Activated naive CD4-positive, alpha-beta T cell (primary cell): ENCODE measurements at places on chromosomes 3 and 15.

DNA sequence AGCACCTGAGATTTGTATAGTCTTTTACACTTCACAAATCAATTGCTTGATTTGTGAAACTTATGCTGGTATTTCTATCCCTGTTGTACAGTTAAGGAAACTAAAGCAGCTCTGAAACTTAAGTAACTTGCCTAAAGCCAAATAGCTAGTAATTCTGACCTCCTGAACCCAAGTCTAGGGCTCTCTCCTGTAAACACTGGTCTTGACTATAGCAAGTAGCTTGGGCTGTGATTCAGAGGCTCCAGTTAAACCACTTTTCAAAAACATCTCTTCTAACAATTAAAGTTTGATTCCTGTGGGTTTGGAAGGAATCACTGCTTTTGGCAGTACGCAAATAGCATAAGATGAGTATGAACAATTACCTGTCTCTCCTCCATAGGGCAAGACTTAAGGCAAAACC lies 18.5 kb upstream of the CMTM8 start:
- no peak for DNase-seq

DNA sequence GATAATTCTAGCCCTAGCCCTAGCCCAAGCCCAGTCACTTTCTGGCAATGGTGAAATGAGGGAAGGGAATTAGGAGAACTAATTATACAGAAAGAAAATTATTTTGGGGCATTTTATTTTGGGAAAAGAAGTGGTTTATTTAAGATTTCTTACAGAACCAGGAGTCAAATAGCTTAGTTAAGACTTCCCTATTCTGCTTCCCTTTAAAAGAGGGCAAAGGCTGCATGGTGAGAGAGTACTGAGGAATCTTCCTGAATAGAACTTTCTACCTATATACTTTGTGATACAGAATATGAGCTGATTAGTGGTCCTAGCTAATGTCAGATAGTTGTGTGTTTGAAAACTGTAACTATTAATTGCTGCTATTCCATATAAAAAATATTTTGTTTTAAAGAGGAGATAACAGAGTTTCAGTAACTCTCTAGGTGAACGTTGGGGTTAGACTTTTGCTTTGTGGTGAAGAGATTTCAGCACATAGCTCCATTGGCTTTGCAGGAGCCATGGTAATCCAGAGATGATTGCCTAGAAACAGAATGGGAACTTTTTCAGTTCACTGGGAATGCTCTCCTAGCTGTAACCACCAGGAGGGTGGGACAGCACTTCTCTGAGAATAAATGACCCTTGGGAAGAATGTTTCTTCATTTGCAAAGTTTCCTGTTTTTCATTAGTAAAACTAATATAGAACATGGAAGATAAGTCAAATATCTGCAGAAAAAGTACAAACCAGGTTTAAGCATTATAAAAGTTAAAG lies 5.3 kb upstream of the GCSAM start:
- no peak for DNase-seq

GRCh38 chr15:57655809-57656208 lies 50.7 kb upstream of the POLR2M start:
- DNase-seq: no peak

GRCh38 chr3:190378240-190378891 lies 9.6 kb upstream of the CLDN16 start:
- DNase-seq: no peak

- no peak for DNase-seq
These were observed 205.8 kb upstream of the IL12A start for GRCh38 chr3:159782724-159783421.

DNA sequence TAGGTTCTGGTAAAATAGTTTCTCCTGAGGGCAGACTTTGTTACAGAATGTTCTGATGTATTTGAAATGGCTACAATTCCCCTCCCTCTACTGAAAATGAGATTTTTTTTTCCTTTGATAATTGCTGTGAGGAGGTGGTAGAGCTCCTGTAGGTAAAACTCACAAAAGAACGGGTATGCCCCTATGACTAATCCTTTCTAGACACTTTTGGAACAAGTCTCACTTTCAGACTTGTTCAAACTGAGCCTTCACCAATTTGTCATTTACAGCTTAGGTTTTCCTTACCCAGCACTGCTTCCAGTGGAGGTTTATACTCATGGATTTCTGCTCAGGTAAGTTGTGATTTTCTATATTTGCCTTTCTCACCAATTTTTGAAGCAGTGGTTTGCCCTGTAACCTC lies 115.6 kb downstream of the NLGN1 start:
- DNase-seq: no peak

DNA sequence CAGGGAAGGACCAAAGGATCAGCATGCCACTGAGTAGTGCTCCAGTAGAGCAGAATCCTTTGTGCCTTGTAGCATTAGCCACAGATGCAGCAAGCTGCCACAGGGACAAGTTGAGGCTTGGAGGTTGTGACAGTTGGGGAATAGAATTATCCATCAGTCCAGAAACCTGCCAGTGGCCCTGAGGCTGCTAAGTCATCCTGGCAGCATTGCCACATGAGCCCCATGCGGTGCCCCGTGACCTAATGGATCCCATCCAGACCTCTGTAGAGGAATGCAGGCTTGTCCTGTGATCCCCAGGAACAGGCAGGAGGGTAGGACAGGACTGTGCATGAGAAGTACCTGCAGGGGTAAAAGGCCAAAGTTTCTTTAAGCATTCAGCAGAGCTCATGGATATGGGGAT lies 51.7 kb downstream of the BOC start:
- no peak for DNase-seq

- DNase-seq: no peak
These were observed 9.1 kb downstream of the MRPS11 start for GRCh38 chr15:88476635-88477060.

DNA sequence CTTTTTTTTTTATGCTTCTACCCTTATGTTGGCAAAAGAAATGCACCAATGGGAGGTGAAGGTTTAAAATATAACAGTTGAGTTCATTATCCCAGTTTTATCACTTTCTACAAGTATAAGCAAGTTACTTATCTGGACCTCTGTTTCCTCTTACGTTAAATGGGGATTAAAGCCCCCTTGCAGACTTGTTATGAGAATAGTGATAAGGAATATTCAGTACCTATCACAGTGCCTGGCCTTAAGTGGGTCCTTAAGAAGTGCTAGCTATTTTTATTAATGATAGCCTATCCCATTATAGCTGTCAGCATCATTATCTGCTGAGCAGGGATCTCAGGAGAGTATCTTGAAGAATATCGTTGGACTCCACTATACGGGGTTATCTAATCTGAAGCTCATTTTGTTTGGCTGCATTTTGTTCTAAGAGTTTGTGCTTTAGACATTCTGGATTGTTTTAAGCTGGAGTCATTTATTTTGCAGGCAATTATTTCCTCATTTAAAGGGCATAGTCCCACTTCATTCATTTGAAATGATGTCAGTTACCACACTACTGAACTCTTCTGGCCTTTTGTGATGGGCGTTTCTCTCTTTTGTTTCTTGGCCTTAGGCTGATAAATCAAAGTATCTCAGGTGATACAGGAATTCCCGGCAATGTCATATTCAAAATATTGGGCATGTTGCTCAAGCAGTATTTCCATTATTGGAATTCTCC lies 28.8 kb downstream of the RAB8B start:
- no peak for DNase-seq

DNA sequence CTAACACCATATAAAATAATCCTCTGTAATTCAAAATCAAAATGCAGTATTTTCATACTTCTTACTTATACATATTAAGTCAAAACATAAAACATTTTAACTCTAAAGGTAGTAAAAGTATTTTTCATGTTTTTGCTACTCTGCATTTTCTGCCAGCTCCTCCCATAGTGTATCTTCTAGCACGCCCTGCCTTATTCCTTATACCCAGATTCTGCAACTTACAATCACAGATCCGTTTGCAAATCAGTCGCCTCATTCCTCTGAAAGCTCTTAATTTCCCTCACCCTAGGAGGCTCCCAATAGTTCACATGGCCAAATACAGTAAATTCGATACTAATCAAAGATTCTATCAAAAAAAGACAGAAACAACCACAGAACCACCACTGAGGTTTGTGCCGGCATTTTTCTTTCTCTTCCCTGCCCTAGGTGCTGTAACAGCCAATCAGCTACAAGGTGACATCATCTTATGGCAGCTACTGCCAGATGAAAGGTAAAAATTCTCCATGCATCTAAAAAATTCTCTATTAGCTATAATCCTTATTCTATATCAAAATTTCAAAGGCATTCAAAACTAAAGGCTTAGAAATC lies 72.9 kb downstream of the CLASP2 start:
- no peak for DNase-seq

DNA sequence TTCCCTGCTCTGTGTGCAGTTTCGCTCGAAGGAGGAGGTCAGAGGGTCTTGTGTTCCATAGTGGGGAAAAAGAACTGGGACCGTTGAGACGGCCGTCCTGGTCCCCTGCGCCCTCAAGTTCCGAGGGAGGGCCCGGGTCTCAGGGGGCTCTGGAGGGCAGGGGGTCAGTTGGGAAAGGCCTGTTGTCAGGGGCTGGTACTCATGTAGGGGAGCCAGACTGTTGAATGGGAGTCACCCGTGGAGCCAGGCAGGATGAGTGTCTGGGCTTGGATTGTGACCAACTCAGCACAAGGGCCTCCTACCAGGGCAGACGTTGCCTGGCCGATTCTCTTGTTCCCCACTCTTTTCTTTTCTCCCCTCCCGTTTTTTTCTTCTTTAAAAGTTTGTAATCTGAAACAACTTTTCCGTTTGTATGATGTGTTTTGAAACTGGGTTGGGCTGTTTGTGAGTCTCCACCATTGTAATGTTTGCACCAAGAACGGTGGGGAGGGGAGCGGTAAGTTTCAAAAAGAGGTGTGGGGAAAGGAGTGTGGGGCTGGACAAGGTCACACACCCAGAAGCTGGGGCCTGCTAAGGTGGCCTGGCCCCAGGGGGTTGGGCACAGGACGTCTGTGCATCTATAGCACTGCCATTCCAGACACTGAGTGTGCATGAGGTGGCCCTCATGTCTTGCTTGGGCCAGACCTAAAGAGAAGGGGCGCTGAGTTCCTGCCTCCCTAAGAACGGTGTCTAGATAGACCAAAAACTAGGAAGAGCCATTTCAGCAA lies 1.1 kb downstream of the CMTM7 start:
- DNase-seq: no peak

GRCh38 chr3:117010318-117010717 lies 300.7 kb downstream of the TUSC7 start:
- DNase-seq: no peak

- DNase-seq: no peak
These were observed 337.9 kb upstream of the IL12A start for GRCh38 chr3:159650726-159651125.

- DNase-seq: no peak
These were observed 113.3 kb downstream of the IL20RB start for GRCh38 chr3:137071104-137071503.

GRCh38 chr15:58521293-58521991 lies 89.7 kb downstream of the LIPC start:
- no peak for DNase-seq

DNA sequence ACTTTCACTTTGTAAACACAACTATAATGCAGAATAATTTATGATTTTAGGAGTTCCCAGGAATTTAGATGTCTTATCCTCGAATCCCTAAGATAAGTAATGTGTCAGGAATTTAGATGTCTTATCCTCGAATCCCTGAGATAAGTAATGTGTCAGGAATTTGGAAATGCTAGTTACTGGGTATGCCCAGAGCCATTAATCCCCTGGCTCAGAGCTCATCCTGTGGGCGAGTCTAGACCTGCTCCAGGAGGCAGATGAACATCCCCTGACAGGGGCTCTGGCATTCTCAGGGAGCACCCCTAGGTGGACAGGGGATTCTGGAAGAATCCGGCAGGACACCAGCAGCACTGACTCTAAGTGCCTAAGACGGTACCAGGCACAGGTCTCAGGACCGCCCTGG lies 163.3 kb downstream of the ARRDC4 start:
- no peak for DNase-seq

DNA sequence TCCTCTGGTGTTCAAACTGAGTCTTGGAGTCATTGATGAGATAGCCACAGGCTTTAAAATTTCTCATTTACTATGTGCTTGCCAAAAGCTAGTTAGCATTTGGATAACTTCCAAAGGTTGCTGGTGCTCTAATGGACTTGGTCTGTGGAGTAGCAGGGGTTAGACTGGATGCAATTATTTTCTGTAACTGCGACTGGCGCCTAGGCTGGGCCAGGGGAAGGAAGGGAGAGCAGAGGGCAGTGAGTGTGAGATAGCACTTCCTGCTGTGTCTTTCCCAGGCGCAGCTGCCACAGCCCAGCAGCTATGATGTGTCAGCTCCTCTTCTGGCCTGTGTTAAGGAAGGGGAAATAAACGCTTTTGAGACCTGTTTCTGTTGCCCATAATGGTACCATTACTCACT lies 98.6 kb downstream of the MYRIP start:
- no peak for DNase-seq

DNA sequence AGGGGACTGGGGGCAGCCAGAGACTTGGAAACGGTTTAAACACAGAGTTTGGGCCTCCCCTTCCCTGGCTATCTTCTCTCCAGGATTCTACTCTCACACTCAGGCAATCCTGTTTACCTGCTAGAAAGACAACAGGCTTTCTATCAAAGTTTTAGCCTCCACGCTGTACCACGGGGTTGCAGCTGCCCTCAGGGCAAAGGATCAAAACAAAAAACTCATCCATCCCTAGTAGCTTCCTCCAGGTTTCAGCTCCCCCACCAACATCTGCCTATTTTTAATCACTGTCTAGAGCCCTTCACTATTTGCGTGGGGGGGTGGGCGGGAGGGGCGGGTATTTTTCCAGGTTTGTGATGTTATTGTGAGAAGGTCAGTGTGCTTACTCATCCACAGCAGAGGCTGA lies 286.8 kb upstream of the TRIM42 start:
- no peak for DNase-seq

- no peak for DNase-seq
These were observed 514.0 kb downstream of the OCA2 start for GRCh38 chr15:27585041-27585640.

- DNase-seq: no peak
These were observed 28.8 kb downstream of the NBEAL2 start for GRCh38 chr3:47008234-47008796.

DNA sequence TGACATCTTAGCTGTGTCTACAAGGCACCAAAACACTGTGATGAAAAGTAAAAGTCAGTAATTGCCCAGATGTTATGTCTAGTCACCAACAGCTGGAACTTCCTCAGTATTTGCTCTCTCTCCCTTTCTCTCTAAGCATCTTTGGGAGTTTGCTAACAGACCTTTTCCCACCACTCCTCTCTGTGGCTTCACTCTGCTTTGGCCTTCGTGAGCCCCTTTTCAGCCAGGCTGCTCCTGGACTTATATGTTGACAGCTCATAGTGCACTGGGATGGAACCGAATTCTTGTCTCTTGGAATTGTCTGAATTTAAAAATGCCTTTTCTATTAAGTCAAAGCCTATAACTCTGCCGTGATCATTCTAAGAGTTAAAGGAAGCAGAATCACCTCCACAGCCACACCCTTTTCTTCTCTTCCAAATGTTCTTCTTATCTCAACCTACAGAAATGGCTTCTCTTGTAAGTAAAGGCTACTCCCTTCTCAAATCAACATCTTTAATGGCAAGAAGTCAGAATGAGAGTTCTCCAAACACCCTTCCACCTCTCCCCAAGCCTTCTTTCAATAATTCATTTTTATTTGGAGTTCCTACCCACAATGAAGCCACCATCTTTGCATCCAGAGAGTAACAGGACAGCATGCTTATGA lies 17.2 kb upstream of the FOXP1 start:
- no peak for DNase-seq

- no peak for DNase-seq
These were observed 440.7 kb upstream of the THBS1 start for GRCh38 chr15:39140060-39140604.
